Hepatocyte (in vitro differentiated cells): ENCODE measurements at places on chromosomes 5 and 9. TPM values are rescaled to one million over a fixed set of nuclear protein-coding genes. Genes with fewer than 3 reads are reported as not detected.

DNA sequence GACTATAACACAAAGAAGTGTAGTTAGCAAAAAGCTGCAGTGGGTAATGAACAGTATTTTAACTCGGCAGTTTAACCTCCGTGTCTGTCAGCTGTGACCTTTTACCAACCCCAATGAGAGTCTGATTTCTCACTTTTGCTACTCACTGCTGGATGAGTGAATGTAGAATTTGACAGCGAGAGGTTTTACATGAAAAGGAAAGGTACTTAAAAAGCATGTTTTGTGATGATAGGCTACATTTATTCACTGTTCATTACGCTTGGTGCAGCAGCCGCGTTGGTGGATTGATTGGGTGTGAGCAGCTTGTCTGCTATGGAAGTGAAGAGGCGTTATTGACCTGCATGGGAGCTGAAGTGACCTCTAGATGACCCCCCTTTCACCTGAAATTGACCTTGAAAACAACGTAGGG, 867.7 kb downstream of the NR2F1-AS1 start:
- H3K4me3 ChIP-seq = no peak overlapping the region
- no peaks in the 10 kb centered on the region for H3K36me3 ChIP-seq
- DNase-seq = no peak
- no peaks in the 10 kb centered on the region for H3K27me3 ChIP-seq
- no peaks in the 10 kb centered on the region for H3K4me1 ChIP-seq
- H3K27ac ChIP-seq = no peak overlapping the region

DNA sequence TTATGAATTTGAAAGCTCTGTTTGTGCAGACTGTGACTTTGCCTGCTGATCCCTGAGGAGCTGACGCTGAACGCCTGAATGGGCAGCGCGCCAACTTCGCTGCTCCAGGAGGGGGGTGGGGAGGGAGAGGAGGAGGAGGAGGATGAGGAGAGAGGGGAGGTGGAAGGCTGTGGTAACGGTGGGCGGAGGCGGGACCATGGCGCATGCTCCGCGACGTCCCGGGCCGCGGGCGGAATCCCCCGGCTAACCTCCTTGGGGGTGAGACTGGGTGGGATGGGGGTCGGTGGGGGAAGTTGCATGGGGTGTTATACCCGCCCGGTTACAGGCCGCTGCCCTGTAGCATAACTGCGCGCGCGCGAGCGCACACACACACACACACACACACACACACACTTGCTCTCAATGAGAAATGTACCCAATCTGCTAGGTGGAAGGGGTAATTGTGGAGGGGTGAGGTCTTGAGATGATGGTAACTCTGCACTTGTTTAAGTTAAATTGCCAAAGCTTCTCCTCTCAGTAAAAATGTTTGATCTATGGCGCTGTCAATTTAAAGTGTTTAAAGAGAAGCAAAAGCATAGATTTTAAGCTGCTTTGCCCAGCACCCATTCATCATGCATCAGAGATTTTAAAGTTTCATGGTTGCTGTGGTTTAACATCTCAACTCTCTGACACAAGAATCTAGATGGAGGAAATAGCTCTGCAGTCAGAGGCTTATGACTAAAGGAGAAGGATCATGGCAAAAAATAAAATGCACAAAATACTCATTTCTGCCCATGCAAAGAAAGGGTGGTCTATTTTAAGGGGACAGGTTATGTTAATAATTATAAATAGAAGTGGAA, 76.6 kb upstream of the TBCA start:
- DNase-seq = peak; percentile 73
- H3K27me3 ChIP-seq = peaks cover 9% of the 10 kb centered on the region
- peak overlapping the region; percentile 25 for H3K27ac ChIP-seq

- H3K27me3 ChIP-seq = no peaks in the 10 kb centered on the region
- no peak for DNase-seq
- peaks cover 10% of the 10 kb centered on the region for H3K4me1 ChIP-seq
- H3K36me3 ChIP-seq = no peaks in the 10 kb centered on the region
Observed at GRCh38 chr9:113499153-113499875, 35.8 kb downstream of the RGS3 start.

GRCh38 chr9:8456344-8456743, 656.8 kb upstream of the DMAC1 start:
- H3K27me3 ChIP-seq = no peaks in the 10 kb centered on the region
- no peak overlapping the region for H3K4me3 ChIP-seq
- H3K27ac ChIP-seq = no peak overlapping the region

DNA sequence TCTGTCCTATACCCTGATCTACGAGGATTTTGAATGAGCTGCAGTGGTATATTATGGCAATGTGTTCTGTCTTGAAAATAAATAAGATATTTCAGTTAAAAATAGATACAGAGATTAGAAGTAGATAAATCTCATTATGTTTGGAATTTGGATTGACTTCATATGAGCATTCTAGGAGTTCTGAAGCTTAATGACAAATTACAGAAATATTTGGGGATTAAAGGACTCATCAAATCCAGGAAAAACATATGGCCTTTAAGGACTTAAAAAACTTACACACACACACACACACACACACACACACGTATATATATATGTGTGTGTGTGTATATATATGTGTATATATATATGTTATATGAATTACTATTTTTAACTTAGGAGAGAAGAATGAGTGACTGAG, 446.9 kb upstream of the CD180 start:
- no peak overlapping the region for H3K4me3 ChIP-seq
- H3K36me3 ChIP-seq = no peaks in the 10 kb centered on the region
- H3K4me1 ChIP-seq = no peaks in the 10 kb centered on the region
- H3K27ac ChIP-seq = no peak overlapping the region
- no peaks in the 10 kb centered on the region for H3K27me3 ChIP-seq

GRCh38 chr9:101792475-101792874, 54.0 kb upstream of the GRIN3A start:
- no peak for DNase-seq
- H3K36me3 ChIP-seq = no peaks in the 10 kb centered on the region
- no peaks in the 10 kb centered on the region for H3K27me3 ChIP-seq

DNA sequence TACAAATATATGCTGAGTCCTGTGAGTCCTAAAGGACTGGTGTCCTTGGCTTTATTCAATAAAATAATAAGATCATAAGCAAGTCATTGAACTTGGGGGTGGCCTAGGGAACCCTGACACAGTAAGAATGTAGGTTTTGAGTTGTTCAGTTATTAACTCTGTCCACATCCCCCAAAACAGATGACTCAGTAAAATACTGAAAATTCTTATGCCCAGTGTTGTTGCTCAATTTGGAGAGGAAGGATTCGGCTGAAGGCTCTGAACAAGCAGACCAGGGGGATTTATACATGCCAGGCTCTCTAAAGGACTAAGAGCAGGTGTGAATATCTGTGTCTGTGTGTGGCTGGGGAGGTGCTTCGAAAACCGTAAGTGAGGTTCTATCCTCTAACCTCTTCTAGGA, 173.7 kb downstream of the RMI1 start:
- H3K36me3 ChIP-seq = no peaks in the 10 kb centered on the region
- H3K27ac ChIP-seq = no peak overlapping the region
- H3K27me3 ChIP-seq = no peaks in the 10 kb centered on the region
- no peak overlapping the region for H3K4me3 ChIP-seq
- DNase-seq = no peak
- H3K4me1 ChIP-seq = no peaks in the 10 kb centered on the region

GRCh38 chr9:137323531-137324331, 21.7 kb upstream of the NRARP start:
- H3K4me1 ChIP-seq = no peaks in the 10 kb centered on the region
- no peak for DNase-seq
- no peaks in the 10 kb centered on the region for H3K36me3 ChIP-seq
- H3K4me3 ChIP-seq = no peak overlapping the region

- H3K36me3 ChIP-seq = no peaks in the 10 kb centered on the region
- no peak for DNase-seq
- no peaks in the 10 kb centered on the region for H3K27me3 ChIP-seq
- H3K27ac ChIP-seq = no peak overlapping the region
Observed at GRCh38 chr9:120416781-120417427, 163.1 kb downstream of the CDK5RAP2 start.

DNA sequence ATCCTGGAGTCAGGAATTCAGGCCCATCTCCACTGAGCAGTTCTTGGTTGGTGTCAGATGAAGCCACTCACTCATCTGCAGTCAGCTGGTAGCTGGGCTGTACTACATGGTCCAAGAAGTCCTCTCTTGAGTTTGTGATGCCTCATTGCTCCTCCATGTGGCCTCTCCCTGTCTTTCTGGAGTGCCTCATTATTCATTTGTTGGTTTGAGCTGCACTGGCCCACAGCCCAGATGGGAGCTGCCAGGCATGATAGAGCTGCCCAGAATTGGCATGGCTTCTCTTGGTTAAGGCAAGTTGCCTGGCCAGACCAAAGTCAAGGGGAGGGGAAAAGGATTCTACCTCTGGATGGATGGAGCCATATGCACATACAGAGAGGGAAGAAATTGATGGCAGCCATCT, 8.0 kb downstream of the PTCD2 start:
- no peaks in the 10 kb centered on the region for H3K36me3 ChIP-seq
- H3K4me3 ChIP-seq = no peak overlapping the region
- H3K4me1 ChIP-seq = no peaks in the 10 kb centered on the region
- H3K27ac ChIP-seq = no peak overlapping the region
- no peaks in the 10 kb centered on the region for H3K27me3 ChIP-seq

DNA sequence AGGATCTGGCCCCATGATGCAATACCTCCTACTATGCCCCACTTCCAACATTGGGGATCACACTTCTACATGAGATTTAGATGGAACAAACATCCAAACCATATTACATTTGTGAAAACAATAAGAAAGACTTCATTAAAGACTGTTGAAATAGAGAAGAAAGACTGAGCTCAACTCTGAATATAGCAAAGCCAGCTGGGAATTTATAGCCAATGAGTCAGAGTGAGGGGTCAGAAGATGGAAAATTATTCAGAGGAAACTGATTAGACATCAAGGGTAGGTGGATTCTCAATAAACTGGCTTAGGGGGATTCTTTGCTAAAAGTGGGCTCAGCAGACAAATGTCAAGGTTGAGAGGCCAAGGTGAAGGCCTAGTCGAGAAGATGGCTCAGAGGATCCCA, 25.6 kb downstream of the BTF3 start:
- no peaks in the 10 kb centered on the region for H3K4me1 ChIP-seq
- no peak overlapping the region for H3K27ac ChIP-seq
- no peak for DNase-seq
- H3K27me3 ChIP-seq = no peaks in the 10 kb centered on the region
- H3K36me3 ChIP-seq = no peaks in the 10 kb centered on the region

- H3K27me3 ChIP-seq = no peaks in the 10 kb centered on the region
- H3K27ac ChIP-seq = no peak overlapping the region
- no peaks in the 10 kb centered on the region for H3K36me3 ChIP-seq
Observed at GRCh38 chr5:110894805-110895204, 156.0 kb downstream of the SLC25A46 start.

DNA sequence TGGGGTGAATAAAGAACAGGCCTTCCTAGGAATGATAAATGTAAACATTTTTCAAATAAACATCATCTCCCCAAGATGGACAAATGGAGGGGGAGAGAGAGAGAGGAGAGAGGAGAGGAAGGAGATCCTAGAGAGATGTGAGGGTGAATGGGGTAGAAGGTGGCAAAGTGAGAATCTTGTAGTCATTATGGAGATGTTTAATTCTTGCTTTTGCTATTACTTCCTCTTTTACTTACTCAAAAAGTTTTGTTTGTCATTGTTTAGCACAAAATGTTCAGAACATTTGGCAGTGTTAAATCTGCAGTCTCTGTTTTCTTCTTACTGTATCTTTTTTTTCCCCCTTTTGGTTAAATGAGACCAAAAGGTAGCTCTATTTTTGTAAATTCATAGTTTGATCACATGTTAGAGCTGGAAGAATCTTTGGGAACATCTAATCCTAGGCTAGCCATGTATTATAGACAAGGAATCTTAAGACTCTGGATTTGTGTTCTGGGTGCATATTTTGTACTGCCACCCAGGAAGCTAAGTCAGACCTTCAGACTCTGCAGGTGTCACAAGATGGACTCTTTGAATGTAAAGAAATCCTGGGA, 266.1 kb downstream of the NTRK2 start:
- H3K4me3 ChIP-seq = no peak overlapping the region
- no peak for DNase-seq
- H3K4me1 ChIP-seq = no peaks in the 10 kb centered on the region
- H3K36me3 ChIP-seq = no peaks in the 10 kb centered on the region
- H3K27ac ChIP-seq = peak overlapping the region; percentile 9
- no peaks in the 10 kb centered on the region for H3K27me3 ChIP-seq

- H3K36me3 ChIP-seq = no peaks in the 10 kb centered on the region
- DNase-seq = no peak
- peak overlapping the region; percentile 59 for H3K4me3 ChIP-seq
- no peaks in the 10 kb centered on the region for H3K27me3 ChIP-seq
- H3K4me1 ChIP-seq = peaks cover 8% of the 10 kb centered on the region
- peak overlapping the region; percentile 95 for H3K27ac ChIP-seq
Observed at GRCh38 chr5:87266914-87267573, 639 bp upstream of the RASA1 start.

DNA sequence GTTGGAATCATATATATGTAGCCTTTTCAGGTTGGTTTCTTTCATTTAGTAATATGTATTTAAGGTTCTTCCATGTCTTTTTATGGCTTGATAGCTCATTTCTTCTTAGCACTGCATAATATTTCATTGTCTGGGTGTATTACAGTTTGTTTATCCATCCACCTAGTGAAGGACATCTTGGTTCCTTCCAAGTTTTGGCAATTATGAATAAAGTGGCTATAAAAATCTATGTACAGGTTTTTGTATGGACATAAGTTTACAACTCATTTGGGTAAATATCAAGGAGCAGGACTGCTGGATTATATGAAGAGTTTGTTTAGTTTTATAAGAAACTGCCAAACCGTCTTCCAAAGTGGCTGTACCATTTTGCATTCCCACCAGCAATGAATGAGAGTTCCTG, 11.7 kb downstream of the PPP6C start:
- no peak overlapping the region for H3K27ac ChIP-seq
- DNase-seq = no peak
- no peak overlapping the region for H3K4me3 ChIP-seq
- no peaks in the 10 kb centered on the region for H3K4me1 ChIP-seq
- H3K36me3 ChIP-seq = no peaks in the 10 kb centered on the region

EEIG1 gene
- total RNA-seq = 38.1 and 47.9 TPM in 2 replicates

SPAG8 gene
- total RNA-seq = 0.10 and 1.4 TPM in 2 replicates

CAPSL gene
- total RNA-seq = not detected in 2 replicates

ADAMTS2 gene
- 45.7 and 55.4 TPM in 2 replicates for total RNA-seq
